Amniotic stem cell (primary cell): ENCODE measurements at places on chromosomes 13 and 19.

GRCh38 chr13:68304286-68304893 is 1074.3 kb upstream of the PCDH9 start:
- no peak for DNase-seq

GRCh38 chr13:46315036-46315435 is 72.0 kb downstream of the RUBCNL start:
- DNase-seq = no peak

DNA sequence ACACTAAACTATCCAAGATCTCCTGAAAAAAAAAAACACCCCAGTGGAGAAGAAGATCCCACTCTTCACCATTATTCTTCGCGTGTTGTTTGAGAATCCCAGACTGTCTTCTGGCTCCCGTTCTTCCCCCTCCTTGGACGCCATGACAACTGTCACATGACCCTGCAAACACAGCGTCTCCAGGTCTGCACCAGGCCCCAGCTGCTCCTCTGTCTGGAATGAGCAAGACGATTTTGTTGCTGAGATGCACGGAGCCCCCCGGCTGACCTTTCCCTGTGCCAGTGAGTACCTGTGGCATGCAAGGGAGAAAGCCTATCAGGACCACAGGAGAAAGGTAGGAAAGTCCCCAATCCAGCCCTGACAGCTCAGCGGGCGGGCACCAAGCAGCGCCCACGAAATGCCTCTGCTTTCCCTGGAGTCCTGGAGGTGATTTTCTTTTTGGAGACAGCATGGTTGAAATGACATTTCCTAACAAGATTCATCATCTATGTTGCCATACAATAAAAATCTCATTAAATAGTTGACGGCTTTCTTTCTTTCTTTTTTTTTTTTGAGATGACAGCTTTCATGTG is at the start of gene CFAP97D2:
CFAP97D2 (plus strand) TSS at position 171 of the 572 bp plus-strand sequence; CDS start at position 245, 74 bp downstream.
- no peak for DNase-seq

DNA sequence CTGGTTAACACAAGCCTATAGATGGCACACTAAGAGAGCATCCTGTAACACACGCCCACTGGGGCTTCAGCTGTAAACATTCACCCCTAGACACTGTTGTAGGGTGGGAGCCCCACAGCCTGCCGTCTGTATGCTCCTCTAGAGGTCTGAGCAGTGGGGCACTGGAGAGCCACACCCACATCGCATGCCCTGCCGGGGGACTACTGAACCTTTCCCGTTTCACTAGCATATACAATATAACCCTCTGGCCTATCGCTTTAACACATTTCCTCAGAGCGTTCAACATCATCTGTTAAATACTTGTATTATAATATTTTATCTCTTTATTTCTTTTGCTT is 73.4 kb downstream of the PCDH9 start:
- no peak for DNase-seq

GRCh38 chr13:40458720-40458990 is 207.8 kb downstream of the FOXO1 start:
- DNase-seq = no peak

DNA sequence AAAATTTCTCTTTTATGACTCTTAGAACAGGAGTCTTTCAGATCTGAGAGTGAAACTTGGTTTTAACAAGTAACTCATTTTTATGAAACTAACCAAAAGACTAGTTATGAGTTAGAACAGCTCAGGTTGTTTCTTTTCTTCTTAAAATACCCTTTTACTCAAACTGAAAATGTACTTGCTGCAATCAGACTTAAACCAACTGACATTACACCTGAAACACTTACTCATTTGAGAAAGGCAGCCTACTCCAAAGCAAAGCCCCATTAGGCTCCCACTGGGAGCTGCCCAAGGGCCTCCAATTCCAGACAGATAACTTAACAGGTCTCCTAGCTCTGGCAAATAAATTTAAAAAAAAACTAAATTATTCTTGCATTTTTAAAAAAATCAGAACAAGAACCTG is 3.6 kb downstream of the FOXO1 start:
- no peak for DNase-seq

DNA sequence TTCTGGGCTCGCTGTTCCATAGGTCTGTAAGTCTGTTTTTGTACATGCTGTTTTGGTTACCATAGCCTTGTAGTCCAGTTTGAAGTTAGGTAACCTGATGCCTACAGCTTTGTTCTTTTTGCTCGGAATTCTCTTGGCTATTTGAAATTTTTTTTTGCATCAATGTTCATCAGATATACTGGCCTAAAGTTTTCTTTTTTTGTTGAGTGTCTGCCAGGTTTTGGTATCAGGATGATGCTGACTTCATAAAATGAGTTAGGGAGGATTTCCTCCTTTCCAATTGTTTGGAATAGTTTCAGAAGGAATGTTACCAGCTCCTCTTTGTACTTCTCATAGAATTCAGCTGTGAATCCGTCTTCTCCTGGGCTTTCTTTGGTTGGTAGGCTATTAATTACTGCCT is 397.8 kb upstream of the HTR2A start:
- no peak for DNase-seq

- no peak for DNase-seq
Measured at GRCh38 chr13:96274046-96274445, 184.1 kb downstream of the HS6ST3 start.

GRCh38 chr13:87356314-87356713 is 314.9 kb upstream of the SLITRK5 start:
- no peak for DNase-seq

DNA sequence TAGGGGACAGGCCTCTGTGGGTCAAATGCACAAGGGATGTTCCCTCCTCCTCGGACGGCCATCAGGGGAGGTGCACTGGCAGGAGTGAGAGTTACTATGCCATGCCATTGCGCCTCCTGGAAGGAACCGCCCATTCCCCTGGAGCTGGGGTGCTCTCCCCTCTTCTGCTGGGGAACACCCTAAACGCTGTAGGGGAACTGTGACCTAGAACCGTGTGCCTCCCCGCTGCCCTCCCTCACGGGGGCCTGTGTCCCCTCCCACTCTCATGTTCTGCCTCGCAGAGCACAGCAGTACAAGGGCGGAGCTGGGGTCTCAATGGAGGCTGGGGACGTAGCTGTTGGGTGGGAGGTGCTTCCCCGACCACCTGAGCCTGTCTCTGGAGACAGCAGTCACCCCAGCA is 17.2 kb upstream of the CRTC1 start:
- no peak for DNase-seq

- no peak for DNase-seq
Measured at GRCh38 chr13:25375727-25376358, 4.1 kb downstream of the ATP8A2 start.

DNA sequence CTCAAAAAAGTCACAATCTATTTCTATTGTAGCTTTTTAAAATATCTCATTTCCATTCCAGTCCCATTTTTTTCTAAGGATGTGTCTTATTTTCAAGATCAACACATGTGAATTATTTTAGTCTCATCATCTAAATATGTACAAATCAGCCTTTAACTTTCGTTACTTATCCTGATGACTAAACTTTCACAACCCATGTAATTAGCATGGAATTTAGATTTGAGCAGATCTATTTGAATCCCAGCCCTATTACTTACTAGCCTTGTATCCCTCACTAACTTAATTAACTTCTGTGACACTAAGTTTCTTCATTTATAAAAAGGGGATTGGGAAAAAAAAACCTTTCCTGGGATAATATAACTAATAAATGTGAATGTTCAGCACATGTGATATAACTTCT is 81.1 kb downstream of the UFM1 start:
- DNase-seq = no peak

DNA sequence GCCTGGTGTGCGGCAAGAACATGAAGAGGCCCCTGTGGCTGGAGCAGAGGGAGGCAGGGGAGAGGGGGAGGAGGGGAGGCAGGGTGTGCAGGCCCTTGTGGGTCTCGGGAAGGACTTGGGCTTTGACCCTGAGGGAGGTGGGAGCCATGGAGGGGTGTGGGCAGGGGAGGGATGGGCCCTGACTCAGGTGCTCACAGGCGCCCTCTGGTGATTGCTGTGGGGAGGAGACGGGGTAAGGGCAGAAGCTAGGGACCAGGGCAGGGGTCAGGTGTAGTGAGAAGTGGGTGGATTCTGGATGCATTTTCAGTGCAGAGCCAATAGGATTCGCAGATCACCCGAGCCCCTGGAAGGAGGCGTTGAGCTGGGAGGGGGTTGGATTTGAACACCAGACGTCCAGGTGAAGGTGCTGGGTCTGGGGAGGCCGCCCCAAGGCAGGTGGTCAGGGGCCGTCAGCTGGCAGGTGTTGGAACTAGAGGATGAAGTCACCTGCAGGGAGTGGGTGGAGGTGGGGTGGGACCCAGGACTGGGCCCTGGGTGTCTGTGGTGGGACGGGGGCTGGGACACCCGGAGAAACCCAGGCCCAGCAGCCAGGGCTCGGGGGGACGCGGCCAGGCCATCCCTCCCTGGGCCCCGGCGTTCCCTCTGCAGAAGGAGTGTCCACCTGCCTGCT is 185.4 kb downstream of the KDM4B start:
- no peak for DNase-seq

- DNase-seq = no peak
Measured at GRCh38 chr13:100139817-100140216, 50.9 kb downstream of the PCCA start.

DNA sequence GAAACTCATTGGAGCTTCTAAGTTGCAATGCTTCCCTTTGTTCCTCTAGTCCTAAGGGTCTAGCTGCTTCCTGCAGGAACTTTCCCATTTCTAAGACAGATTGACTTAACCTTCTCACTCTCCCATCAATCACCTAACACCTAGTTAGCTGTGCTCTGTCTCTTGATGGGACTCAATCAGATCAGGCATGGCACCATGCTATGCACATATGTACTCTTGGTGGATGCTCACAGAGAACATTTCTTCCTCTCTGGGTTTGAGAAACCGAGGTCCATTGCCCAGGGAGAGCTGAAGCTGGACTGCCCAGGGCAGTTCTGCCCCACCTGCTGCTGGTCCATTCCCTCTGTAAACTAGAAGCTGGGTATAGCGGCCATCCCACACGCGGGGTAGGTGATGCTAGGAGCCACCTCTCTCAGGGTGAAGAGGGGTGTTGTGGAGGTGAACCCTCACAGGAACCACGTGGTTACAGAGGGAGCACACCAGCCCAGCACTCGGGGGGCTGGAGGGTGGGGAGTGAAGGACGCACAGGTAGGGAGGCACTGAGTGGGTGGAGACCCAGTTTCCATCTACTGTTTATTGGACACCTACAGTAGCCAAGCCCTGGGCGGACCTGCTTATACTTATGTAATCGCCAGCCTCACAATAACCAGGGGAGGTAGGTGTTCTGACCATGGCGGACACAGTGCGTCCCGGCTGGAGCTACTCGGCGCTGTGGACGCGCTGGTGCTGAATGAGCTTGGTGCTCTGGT is 3.1 kb upstream of the UBE2M start:
- no peak for DNase-seq

GRCh38 chr13:77338961-77339401 is 12.1 kb upstream of the MYCBP2 start:
- no peak for DNase-seq

DNA sequence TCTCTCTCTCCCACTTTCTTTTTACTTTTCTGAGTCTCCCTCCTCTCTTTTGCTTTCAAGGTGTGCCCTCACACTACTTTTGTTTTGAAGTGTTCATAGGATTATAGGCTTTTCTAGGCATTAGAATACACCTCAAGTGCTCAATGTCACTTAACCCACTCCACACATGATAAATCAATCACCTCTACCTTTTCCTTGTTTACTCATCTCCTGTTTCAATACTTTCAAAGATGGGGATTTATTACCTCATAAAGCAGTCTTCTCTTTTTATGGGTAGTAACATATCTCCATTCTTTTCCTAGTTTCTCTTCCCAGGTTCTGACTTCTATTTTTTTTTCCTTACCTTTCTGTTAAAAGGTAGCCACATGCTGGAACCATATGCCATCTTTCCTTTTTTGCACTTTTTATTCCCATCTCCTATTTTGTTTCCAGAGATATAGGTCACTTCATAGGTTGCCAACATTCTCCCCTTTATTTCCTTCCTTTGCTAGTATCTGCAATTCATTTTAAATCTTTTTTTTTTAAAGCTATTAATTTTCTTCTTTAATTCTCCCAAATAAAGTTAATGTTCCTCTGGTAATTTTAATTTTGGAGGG is 137.6 kb upstream of the SLC10A2 start:
- no peak for DNase-seq

DNA sequence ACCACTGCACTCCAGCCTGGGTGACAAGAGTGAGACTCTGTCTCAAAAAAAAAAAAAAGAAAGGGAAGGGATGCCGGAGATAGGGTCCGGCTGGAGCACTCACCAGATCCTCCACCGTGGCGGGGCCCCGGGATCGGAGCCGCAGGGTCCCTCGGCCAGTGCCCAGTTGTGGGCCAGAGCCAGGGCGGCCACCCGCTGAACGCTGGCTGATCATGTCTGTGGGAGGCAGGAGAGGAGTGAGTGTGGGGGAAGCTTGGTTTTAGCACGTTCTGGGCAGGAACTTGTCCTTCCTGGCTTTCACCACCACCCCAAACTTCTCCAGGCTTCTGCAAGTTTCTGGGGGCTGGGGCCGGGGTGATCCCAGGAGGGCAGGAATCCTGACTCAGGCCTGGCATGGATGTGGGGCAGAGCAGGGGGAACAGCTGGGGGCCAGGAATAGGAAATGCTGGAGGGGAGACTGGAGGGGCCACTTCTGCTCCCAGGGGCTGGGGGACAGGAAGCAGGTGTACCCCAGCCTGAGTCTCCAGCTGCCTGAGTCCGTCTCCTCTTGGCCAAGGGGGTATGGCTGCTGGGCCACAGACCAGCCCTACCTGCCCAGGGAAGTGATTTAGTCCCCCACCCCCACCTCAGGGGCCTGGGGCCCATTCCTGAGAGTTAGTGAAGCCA is 4.3 kb upstream of the PTGER1 start:
- DNase-seq = no peak

DNA sequence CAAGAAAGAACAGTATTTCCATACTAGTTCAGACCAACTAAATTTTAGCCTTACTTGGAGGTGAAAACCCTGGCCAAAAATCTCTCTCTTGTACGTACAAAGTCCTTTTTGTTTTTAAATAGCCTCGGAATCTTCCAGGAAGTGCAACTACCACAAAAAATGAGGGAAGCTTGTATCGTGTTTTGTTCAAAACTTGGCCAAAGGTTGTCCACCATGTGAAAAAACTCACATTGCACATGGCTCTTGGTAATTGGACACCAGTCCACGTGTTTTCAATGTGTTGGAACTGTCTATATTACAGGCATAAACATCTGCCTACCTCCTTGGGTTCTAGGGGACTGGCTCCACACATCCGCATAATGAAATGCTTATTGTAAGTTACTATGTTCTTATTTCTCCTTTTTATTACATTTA is 15.2 kb upstream of the STRN4 start:
- no peak for DNase-seq

DNA sequence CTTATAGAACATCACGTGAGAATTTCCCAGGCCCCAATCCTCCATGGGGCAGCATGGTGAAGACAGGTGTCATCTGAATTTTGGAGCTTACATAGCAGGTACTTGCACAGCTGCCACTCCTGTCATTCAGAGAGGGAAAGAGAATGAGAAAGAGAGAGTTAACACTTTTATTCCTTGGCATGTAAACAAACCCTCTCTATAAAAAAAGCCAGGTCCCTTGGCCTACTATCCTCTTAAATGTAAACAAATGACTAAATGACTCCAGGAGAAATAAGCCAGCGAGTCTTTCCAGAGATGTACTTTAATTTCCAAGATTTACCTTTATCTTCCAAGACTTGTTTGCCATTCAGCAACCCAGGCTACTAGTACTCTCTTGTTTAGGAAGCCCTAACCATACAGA is 195.3 kb upstream of the HTR2A start:
- no peak for DNase-seq
